Right ventricle myocardium superior (tissue), 1 donor: ENCODE measurements at places on chromosomes 2 and 18. TPM values are rescaled to one million over a fixed set of nuclear protein-coding genes. Genes with fewer than 3 reads are reported as not detected.

The TMEM198 gene
- 2.6 TPM for total RNA-seq

The FTCDNL1 gene
- 3.3 TPM for total RNA-seq

The SIX3 gene
- total RNA-seq = not detected

The PRKAG3 gene
- total RNA-seq = not detected

The MATN3 gene
- total RNA-seq = 0.16 TPM

The ITGB6 gene
- total RNA-seq = 2.9 TPM

The TOGARAM2 gene
- total RNA-seq = 42.8 TPM

The STAT4 gene
- total RNA-seq = 0.70 TPM

DNA sequence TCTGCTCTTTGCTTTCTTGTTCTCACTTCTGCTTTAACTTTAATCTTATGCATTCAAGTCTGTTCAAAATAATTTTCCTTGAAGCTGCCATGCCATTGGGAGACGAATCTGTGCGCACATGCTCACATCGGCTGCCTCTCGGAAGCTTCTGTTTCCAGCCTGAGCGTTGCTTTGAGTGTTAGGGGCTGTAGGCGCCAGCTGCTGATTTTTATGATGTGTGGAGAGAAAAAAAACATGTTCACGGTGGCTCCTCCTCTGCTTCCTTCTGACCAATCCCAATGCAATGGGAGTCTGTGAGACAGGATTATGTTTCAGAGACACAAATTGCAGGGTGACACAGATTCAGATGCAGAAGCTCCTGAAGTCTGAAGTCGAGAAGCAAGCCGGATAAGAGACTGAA lies at the start of gene MC4R:
MC4R (minus strand) TSS at position 180 of the 400 bp plus-strand sequence. CDS start 426 bp downstream, outside the sequence.
- no peak for DNase-seq

GRCh38 chr2:79162132-79162531 lies 2.6 kb upstream of the REG3A start:
- DNase-seq = no peak

GRCh38 chr2:73009177-73009839 lies 62.2 kb downstream of the SFXN5 start:
- no peak for DNase-seq

DNA sequence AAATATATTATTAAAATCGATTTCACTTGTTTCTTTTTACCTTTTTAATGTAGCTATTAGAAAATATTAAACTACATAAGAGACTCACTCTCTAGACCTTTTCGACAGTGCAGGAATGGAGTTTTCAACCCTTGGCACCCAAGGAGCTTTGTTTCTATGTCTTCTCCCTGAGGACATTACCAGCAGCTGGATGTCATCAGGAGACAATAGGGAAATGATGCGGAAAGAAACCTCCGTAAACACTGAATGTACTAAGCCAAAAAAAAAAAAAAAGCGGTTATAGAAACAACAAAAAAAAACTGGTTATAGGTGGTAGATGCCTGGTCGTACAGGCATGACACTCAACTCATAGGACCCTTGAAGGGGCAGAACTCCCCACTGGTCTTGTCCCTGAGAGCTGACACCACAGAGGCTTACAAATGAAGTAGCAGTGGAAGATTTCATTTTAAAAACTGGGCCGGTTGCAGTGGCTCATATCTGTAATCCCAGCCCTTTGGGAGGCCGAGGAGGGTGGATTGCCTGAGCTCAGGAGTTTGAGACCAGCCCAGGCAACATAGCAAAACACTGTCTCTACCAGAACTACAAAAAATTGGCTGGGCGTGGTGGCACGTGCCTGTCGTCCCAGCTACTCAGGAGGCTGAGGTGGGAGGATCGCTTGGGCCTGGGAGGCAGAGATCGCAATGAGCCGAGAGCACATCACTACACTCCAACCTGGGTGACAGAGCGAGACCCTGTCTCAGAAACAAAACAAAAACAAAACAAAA lies 23.8 kb downstream of the THAP4 start:
- peak; percentile 65 for DNase-seq

- DNase-seq = no peak
These were observed 35.0 kb downstream of the SUMO1 start for GRCh38 chr2:202203348-202203747.

DNA sequence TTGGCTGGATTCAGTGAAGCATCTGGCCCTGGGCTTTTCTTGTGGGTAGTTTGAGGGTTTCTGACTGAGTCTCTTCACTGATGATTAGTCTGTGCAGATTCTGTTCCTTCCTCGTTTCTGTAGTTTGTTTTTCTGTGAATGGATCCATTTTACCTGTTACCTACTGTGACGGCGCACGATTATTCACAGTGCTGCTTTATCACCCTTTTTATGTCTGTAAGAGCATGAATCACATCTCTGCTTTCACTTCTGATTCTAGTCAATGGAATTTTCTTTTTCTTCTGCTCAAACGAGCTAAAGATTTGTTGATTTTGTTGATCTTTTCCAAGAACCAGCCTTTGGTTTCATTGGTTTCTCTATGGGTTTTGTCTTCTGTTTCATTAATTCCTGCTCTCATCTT lies 60.8 kb downstream of the SLC66A2 start:
- DNase-seq = no peak

DNA sequence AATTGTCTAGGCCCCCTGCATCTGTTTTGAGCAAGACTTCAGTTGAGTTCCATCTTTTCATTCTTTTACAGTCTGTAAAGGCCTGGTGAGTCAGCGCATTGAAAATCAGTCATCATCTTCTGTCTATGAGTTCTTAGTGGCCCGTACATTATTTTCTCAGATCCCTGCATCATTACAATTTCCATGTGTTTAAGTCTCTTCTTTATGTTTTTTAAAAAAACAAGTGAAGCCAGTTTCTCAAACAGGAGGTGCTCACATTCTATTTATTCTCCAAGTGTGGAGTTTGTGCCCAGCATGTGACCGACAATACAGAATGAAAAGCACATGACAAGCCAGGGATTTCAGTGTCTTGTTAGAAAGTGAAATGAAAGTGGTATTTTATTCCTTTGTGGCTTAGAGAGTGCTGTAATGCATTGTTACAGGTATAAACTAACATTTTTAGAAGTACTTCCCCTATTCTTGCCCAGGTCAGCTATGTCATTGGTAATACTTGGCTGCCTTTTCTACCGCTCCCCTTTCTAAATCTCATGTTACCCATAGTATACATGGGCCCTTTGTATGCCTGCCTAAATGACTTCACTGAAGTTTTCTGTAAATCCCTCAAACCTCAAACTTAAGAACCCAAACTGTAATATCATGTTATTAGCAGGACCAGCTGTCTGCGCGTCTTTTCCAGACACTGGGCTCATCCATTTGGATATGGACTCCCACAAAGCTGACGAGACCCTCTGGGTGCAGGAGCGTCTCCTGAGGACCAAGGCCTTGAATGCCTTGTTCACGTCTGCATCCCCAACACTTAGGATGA lies 67.6 kb downstream of the FEZ2 start:
- DNase-seq = no peak
